Smooth muscle cell of trachea (primary cell): ENCODE measurements at places on chromosomes 6 and 20. TPM values are rescaled to one million over a fixed set of nuclear protein-coding genes. Genes with fewer than 3 reads are reported as not detected.

ENPP1 gene
- 18.0 and 42.0 TPM in 2 replicates for total RNA-seq

RGS17 gene
- 13.4 and 25.5 TPM in 2 replicates for total RNA-seq

C6orf15 gene
- not detected in 2 replicates for total RNA-seq

CHRNA4 gene
- total RNA-seq, result not detected in 2 replicates

ESR1 gene
- total RNA-seq, result 0.83 and 1.0 TPM in 2 replicates

SULF2 gene
- total RNA-seq, result 0.29 and 11.7 TPM in 2 replicates

SCUBE3 gene
- total RNA-seq, result 0.44 and 1.5 TPM in 2 replicates

TFAP2B gene
- total RNA-seq, result not detected in 2 replicates

ZNF318 gene
- total RNA-seq, result 9.1 and 9.3 TPM in 2 replicates

CCM2L gene
- not detected in 2 replicates for total RNA-seq

POU5F1 gene
- 0.33 TPM in 1 of 2 replicates, not detected in the other for total RNA-seq

FAM209A gene
- not detected in 2 replicates for total RNA-seq

SOX18 gene
- total RNA-seq, result 0.29 TPM in 1 of 2 replicates, not detected in the other

LGSN gene
- total RNA-seq, result under 0.01 TPM in 1 of 2 replicates, not detected in the other

MLIP gene
- total RNA-seq, result not detected in 2 replicates

PHF10 gene
- total RNA-seq, result 9.6 and 12.9 TPM in 2 replicates

TAAR8 gene
- not detected in 2 replicates for total RNA-seq

ETV7 gene
- total RNA-seq, result 0.29 and 0.99 TPM in 2 replicates
